Nucleus accumbens (tissue), 56 donors: ENCODE measurements at places on chromosomes 5 and 9.

- no peak for DNase-seq
These were observed 25.3 kb upstream of the TYRP1 start for GRCh38 chr9:12667892-12668291.

DNA sequence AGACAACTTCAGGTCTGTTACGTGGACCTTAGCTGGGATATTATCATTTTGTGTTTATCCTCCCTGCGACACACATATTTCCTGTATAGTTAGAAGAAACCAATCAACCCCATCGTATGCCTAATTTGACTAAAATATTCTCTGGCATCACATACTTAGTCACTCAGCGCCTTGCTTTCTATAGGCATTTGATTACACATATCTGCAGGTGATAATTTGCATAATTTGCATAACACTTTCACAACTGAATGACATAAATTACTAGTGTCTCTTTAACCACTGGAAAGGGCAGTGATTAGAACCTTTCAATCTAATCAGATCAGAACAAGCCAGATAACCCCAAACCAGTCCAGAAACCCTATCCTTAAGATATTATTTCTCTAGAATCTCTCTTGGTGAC is 390.2 kb downstream of the TLR4 start:
- DNase-seq: no peak

- no peak for DNase-seq
These were observed 905 bp downstream of the CDK9 start for GRCh38 chr9:127786773-127787104.

- no peak for DNase-seq
These were observed 18.2 kb downstream of the NR2F1 start for GRCh38 chr5:93601071-93601801.

DNA sequence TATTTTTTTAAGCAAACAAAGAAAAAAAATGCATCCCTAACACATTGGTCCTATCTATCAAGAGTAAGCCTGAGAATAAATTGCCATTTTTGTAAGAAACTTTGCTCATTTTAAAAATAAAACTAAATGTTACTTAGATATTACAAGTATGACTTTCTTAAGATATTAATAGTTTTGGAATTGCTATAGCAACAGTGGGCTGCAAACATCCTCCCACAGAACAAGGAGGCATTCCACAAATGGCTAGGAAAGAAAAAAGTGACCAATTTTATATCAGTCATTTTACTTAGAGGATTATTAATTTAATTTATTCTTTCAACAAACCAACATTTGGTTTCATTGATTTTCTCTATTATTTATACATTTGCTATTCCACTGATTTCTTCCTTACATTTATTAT is 63.7 kb downstream of the LURAP1L start:
- no peak for DNase-seq

GRCh38 chr5:122153230-122153629 is 23.9 kb downstream of the ZNF474 start:
- no peak for DNase-seq
